Spleen (tissue), 13 donors: ENCODE measurements at places on chromosomes 1 and 21.
A peak's percentile ranks its signal among the peaks of the same experiment; 100 is the strongest.

DNA sequence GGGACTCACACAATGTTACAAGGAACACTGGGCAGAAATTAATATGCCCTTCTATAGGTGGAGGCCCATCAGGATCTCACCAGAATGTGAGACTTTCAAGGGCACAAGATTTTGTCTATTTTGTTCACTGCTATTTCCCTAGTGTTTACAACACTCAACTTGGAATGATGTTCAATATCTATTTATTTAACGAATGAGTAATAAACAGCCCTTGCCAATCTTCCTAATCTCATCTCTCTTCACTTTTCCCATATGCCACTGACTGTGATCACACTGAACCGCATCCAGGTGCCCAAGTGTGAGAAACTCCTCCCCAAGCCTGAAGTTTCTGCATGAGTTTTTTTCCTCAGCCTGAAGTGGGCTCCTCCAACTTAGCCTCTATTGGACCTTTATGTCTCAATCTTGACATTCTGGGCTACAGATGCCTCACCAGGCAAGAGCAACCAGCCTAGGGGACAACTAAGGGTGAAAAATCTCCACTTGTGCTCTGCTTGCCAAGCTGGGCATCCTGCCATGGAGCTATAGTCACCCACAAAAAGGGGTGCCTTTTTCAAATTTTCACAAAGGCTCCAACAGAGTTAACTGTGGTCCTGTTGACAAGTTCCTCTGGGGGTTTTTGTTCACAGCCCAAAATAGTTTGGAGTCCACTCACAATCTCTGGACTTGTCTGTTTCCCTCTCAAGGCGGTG lies 105.6 kb downstream of the PLPP3 start:
- DNase-seq = no peak

- DNase-seq = no peak
Measured at GRCh38 chr1:234699795-234700665, 90.1 kb upstream of the IRF2BP2 start.

DNA sequence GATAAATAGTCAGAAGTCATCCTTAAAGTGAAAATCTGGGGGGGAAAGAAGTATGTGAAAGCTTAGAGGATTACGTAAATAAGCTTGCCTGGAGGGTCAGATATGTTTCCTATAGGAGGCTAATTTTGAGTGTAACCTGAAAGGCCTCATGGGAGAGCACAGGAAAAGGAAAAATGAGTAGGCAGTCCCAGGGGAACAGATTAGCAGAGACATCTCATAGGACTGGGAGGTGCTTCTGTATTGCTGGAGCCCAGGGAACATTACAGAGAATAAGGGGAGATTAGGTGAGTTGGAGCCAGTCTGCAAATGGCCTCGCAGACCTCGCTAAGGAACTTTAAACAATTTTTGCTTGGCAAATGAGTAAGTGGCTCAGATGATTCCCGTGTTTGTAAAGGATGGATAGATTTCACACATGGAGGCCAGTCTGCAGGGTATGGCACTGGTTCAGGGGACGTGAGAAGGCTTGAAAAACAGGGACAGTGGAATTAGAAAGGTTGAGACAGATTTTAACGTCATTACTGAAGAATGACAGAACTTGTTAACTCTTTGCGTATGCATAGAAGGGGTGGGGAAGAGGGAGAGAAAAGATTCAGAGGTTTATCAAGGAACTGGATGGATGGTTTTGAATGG lies 149.1 kb downstream of the GREM2 start:
- no peak for DNase-seq

- no peak for DNase-seq
Measured at GRCh38 chr1:201648066-201648906, 109.4 kb downstream of the NAV1 start.

GRCh38 chr1:5504364-5504740 lies 487.9 kb downstream of the NPHP4 start:
- no peak for DNase-seq

GRCh38 chr1:41537788-41538351 lies 53.4 kb upstream of the EDN2 start:
- peak; percentile 53 for DNase-seq

DNA sequence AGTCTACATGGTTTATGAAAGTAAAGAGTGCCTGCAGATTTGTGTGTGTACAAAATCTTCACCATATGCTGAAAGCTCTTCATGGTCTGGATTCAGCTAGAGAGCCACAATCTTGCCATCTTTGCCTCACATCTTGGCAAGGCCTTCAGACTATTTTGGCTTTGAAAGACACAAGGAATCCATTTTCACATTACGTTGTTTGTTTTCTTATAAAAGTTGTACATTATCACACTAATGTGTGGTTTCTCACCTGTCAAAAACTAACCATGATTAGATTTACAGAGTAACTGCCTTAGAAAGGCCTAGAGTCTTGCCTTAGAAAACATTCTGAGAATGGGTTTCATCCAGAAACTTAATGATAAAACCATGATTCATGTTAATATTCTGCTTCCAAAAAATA lies 494.6 kb downstream of the NEGR1 start:
- DNase-seq = no peak

- no peak for DNase-seq
Measured at GRCh38 chr1:33743221-33743998, 120.5 kb upstream of the HMGB4 start.

GRCh38 chr1:64505944-64506655 lies 36.2 kb downstream of the CACHD1 start:
- DNase-seq = no peak

DNA sequence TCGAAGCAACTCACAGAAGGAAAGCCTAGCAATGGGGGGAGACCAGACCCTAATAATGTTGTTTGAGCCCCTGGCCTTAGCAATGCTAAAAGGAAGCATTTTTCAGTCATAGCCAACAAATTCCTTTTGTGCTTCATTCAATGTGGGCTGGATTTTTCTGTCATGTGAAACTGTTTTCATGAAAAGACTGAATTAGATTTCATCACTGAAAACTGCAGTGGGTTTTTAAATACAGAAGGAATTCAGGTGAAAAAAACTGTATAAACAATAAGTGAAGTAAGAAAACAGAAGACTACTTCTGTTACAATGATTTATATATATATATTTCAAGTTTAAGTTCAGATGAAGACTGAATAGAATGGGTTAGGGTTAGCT lies 204.8 kb downstream of the SMYD3 start:
- DNase-seq = no peak

- DNase-seq = no peak
Measured at GRCh38 chr1:204959374-204959773, 83.6 kb upstream of the CNTN2 start.

GRCh38 chr1:77562596-77563150 lies 119.8 kb downstream of the ZZZ3 start:
- DNase-seq = no peak

GRCh38 chr1:85174503-85174902 lies 26.3 kb downstream of the SYDE2 start:
- no peak for DNase-seq

DNA sequence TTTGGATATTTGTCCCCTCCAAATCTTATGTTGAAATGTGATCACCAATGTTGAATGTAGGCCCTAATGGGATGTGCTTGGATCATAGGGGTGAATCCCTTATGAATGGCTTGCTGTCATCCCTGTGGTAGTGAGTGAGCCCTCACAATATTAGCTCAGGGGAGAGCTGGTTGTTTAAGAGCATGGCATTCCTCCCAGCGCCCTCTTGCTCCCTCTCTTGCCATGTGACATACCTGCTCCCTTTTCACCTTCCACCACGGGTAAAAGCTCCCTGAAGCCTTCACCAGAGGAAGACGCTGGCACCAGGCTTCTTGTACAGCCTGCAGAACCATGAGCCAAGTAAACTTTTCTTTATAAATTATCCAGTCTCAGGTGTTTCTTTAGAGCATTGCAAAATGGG lies 305.6 kb downstream of the KCTD3 start:
- no peak for DNase-seq

GRCh38 chr1:7517611-7518330 lies 253.3 kb upstream of the VAMP3 start:
- peak; percentile 32 for DNase-seq

GRCh38 chr1:170215072-170215885 lies 69.5 kb downstream of the NTMT2 start:
- DNase-seq = no peak

DNA sequence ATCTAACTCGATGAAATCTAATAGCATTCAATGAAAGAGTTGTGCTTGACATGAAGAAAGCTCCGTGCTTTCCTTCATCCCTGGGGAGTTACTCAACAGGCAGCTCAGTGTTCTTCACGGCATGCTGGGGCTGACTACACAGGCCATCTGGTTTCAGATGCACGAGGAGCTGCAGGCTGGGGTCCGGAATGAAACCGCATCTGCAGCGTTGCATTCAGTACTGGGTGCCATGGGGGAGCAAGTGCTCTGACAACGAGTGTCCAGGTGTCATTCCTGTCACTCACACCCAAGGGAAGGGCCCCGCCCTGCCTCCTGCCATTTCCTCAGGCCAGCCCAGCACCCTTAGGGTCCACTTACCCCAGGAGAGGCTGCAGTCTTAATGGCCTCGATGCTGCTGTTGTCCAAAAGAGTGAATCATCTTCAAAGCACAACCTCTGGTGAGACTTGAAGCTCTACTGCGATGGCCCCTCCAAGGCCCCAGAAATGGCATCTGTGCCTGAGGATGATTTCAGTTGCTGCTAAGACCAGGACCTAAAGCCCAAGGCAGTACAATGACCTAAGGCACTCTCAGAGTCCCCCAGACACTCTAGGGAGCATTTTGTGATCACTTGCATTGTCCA lies 61.4 kb downstream of the STUM start:
- peak; percentile 55 for DNase-seq

- DNase-seq = no peak
Measured at GRCh38 chr1:212722270-212722957, 22.8 kb upstream of the BATF3 start.

- no peak for DNase-seq
Measured at GRCh38 chr21:34935452-34935851, 113.7 kb downstream of the RUNX1 start.

DNA sequence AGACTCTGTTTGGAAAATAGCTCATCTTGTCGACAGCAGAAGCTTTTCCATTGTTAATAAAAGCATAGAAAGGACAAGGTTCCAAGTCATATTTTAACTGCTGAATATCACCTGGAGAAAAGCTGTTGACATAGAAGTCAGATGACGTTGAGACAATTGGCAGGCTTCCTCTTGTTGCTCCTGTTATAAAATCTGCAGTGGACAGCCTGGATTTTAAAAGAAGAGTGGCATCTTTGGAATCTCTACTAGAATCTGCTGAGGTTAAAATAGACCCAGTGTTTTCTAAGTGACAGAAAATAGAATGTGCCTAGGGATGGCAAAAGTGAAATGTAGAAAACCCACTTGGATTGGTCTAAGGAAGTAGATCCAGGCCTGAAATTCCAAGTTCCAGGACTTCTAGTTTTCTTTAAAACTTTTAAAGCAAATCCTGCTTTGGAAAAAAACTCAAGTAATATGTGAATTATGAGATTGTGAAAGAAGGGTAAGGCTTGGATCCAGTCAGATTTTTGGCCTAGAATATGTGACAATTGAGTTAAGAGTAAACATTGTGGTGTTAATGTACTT lies 53.6 kb upstream of the NEXN start:
- DNase-seq = no peak

GRCh38 chr1:10760566-10761502 lies 35.6 kb downstream of the CASZ1 start:
- no peak for DNase-seq
